ENCODE measurements at places on chromosomes 7 and 10. TPM values are rescaled to one million over a fixed set of nuclear protein-coding genes. Genes with fewer than 3 reads are reported as not detected.

DNA sequence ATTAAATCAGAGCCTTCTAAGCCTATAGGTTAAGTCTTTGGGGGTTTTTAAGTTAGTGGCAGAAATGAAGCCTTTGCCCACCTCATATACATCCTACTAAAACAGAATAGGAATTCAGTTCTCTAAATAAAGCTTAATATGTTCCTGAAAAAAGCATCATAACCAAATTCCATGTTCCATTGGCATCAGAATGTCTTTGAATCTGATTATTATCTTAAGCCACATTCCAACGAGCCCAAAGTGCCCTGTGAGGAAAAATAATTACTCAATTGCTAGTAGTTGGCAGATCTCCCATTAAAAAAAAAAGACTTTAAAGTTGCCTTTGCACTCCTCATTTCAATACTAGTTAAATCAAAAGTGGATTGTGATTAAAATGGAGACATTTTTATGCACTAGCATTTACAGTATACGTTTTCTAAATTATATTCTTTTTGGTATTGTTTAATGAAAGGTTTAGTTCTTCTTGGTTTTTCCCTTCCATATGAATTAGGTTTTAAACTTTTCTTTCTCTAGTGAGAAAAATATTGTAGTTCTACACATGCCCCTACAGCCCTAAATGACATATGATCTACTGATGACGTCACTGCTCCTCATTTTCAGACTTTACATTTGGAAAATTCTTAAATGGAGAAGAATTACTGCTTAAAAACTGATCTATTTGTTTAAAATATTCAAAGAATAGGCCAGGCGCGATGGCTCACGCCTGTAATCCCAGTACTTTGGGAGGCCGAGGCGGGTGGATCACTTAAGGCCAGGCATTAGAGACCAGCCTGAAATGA is 54.3 kb upstream of the CABCOCO1 start:
- no peak for DNase-seq

GRCh38 chr7:132697003-132697402 is 120.7 kb upstream of the PLXNA4 start:
- no peak for DNase-seq

The SH2B2 gene
- total RNA-seq = 1.0 TPM

The GLI3 gene
- total RNA-seq = 2.0 TPM

- no peak for DNase-seq
Observed at GRCh38 chr7:138359870-138360559, 100.0 kb upstream of the TRIM24 start.

The CLRN3 gene
- total RNA-seq = not detected

- peak; percentile 60 for DNase-seq
Observed at GRCh38 chr7:75971961-75972763, 22.2 kb downstream of the TMEM120A start.

The LRRC17 gene
- total RNA-seq = 2.9 TPM

GRCh38 chr10:112945811-112946210 is 4.2 kb upstream of the TCF7L2 start:
- no peak for DNase-seq

GRCh38 chr7:32048970-32049491 is 21.2 kb downstream of the PDE1C start:
- DNase-seq = no peak

The SNCG gene
- 3.0 TPM for total RNA-seq

The CCDC3 gene
- 17.1 TPM for total RNA-seq

DNA sequence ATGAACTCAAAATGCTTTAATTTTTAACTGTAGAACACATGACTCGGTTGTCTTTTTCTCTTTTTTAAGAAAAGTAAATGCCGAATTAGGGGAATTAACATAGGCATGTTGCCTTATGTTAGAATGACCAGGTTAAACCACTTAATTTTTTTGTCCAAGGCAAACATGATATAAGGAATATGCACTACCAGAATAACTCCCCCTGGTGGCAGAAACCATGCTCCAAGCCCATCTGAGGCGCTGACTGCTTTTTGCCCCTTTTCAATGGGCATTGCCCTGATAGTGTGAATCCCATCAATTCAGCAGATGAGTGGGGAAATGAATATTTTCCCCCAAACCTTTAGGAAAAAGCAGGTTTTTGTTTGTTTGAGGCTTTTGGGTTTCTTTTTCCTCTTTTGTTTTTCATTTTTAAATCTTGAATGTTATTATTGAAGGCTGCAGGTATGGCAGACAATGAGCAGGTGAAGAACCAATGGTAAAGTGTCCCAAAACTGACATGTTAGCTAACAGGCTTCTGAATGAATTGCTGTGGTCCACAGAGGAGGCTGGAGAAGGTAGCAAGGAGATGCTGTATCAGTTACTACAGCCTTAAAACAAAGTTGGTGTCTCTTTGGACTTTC is 284.3 kb downstream of the SORCS3 start:
- peak; percentile 48 for DNase-seq

- no peak for DNase-seq
Observed at GRCh38 chr7:45203936-45204445, 46.4 kb downstream of the RAMP3 start.

The LBX1 gene
- not detected for total RNA-seq

The PTPRZ1 gene
- 1.6 TPM for total RNA-seq

- no peak for DNase-seq
Observed at GRCh38 chr10:132178672-132179545, 7.8 kb upstream of the DPYSL4 start.

GRCh38 chr7:30800785-30801252 is 29.6 kb downstream of the MINDY4 start:
- DNase-seq = peak; percentile 66

DNA sequence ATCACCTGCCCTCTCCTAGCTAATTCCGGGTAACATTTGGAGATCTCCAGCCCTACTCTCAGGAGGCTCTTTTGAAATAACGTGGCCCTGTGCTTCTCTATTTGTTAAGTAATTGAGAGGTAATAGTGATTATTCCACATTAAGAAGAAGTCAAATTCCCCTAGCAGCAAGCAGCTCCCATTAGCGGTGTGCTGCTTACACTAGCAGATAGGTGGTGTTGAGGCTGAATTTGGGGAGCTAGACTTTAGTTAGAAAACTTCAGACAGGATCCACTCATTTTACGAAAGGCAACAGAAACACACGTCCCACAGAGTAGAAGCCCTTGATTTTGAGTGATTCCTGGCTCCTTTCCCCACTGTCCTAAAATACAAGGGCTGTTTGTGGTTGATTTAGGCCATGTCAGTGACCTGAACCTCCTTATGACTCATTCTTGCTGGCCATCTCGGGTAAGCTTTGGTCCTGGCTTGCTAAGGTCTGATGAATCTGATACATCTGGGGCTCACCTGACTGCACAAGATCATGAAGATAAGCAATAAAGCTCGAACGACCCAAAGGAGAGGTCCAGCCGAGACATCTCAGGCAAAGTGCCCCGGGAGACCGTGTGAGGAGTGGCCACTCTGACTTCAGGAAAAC is 77.2 kb downstream of the FAM204A start:
- DNase-seq = no peak

- DNase-seq = no peak
Observed at GRCh38 chr10:24416248-24416647, 207.3 kb downstream of the KIAA1217 start.

The BNIP3 gene
- 147 TPM for total RNA-seq

DNA sequence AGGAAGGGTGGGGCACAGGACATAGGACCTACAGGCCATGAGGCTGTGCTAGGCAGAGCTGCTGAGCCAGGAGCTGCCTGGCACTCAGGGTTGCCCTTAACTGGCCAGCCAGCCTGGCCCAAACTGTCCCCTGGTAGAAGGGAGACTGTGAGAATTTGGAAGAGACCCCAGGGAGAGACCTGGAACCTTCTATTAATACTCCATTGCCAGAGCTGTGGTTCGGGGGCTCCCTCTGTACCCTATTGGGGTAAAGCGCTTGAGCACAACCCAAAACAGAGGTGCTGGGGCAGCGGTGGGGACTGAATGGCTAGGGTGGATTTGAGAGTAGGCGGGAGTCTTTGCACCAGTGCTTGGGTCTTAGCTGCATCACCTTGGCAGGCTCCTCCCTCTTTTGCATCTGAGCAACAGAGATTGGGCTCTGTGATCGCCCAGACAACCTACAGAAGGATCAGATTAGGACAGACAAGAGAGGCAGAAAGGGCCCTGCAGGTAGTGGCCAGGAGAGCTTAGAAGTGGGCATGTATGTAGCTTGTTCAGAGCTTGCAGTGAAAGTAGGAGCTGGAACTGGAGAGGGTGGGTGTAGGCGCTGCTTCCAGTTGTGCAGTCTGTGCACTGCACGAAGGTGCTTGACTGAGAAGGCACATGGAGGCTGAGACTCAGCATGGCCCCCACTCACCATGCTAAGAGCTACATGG is 53.3 kb downstream of the ADCYAP1R1 start:
- DNase-seq = no peak

The ORC5 gene
- total RNA-seq = 12.9 TPM

DNA sequence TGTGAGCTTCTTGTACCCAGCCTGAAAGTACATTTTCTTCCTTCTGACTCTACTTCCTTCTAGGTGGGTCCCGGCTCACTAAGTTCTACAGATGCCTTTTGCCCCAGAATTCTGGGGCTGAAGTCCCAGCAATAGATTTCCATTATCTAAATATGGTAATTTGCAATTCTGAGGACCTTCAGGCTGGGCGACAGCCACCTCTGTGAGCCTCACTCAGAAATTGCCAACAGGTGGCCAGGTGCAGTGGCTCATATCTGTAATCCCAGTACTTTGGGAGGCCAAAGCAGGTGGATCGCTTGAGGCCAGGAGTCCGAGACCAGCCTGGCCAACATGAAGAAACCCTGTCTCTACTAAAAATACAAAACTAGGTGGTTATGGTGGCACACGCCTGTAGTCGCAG is 23.7 kb downstream of the CREM start:
- no peak for DNase-seq

Measured in body of pancreas (tissue), 4 donors.